ENCODE measurements at places on chromosomes 16 and 17. TPM values are rescaled to one million over a fixed set of nuclear protein-coding genes. Genes with fewer than 3 reads are reported as not detected.

Gene CUEDC1
- total RNA-seq: 5.1 TPM

Gene ALOX12B
- not detected for total RNA-seq

Gene MYH11
- total RNA-seq: not detected

Gene SMPD3
- total RNA-seq: under 0.01 TPM

Gene METTL23
- total RNA-seq: 26.0 TPM
